Right ventricle myocardium inferior (tissue), 1 donor: ENCODE measurements at places on chromosomes 1 and 21. TPM values are rescaled to one million over a fixed set of nuclear protein-coding genes. Genes with fewer than 3 reads are reported as not detected.
A peak's percentile ranks its signal among the peaks of the same experiment; 100 is the strongest.

RGSL1 gene
- total RNA-seq: not detected

S100A2 gene
- total RNA-seq: 2.3 TPM

BCAR3 gene
- 17.8 TPM for total RNA-seq

KRTAP12-1 gene
- total RNA-seq: not detected

OTUD3 gene
- total RNA-seq: 3.4 TPM

PAQR7 gene
- total RNA-seq: 2.2 TPM

MFAP2 gene
- 4.8 TPM for total RNA-seq

CAMK1G gene
- total RNA-seq: not detected

CACNA1S gene
- total RNA-seq: not detected

CLEC20A gene
- not detected for total RNA-seq

ALX3 gene
- not detected for total RNA-seq

GABRD gene
- total RNA-seq: 0.49 TPM

CYP4A11 gene
- not detected for total RNA-seq

MPZ gene
- 4.4 TPM for total RNA-seq

NT5C1A gene
- total RNA-seq: 31.3 TPM

BRINP2 gene
- total RNA-seq: 0.32 TPM

TSSK3 gene
- total RNA-seq: 1.2 TPM

IGSF21 gene
- total RNA-seq: 1.6 TPM

GRCh38 chr1:204685236-204686006, at the start of gene LRRN2:
LRRN2 (minus strand) TSS chr1:204685738; CDS start chr1:204619992, 65,746 bp downstream.
- DNase-seq: no peak

GRCh38 chr21:40445349-40445921, 401.5 kb downstream of the DSCAM start:
- no peak for DNase-seq

GRCh38 chr1:180881806-180882509, 30.7 kb upstream of the KIAA1614 start:
- DNase-seq: no peak

GRCh38 chr1:8818325-8818775, 910 bp upstream of the RERE start:
- no peak for DNase-seq

DNA sequence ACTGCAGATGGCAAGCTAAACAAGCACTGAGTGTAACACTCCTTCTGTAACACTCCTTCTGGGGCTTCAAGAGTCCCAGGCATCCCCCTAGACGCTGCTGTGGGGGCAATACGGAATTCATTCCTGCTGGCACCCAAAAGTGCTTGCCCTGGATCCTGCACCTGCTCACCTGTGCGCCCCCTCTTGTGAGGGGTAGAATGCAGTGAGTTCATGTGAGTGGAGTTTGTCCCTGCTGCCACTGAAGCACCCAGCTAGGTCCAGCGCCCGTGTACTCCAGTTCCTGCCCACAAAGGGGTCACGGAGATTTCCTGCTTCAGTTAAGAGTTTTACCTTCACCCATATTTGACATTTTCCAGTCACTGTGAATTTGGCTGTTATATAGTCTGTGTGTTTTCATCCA, 130.0 kb downstream of the SNX7 start:
- DNase-seq: no peak

GRCh38 chr1:25621876-25622275, 5.3 kb downstream of the MAN1C1 start:
- DNase-seq: no peak

GRCh38 chr21:37550157-37550556, 183.6 kb downstream of the DYRK1A start:
- DNase-seq: no peak

DNA sequence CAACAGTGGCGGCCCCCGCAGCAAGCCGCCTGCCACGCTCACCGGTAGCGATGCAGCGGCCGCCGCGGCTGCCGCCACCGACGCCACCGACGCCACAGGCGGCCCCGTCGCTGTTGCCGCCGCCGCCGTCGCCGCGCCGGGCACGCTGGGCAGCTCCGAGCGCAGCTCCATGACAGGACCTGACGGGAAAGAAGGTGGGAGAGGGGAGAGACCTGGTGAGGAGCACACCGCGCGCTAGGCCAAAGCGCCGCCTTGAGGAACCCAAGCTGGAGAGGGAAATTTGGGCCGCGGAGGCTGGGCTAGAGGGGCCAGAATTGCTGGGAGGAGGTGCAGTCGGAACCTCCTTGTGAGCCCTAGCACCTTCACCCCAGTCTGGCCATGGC, 1.9 kb downstream of the DMRTA2 start:
- DNase-seq: no peak

- DNase-seq: peak; percentile 92
Observed at GRCh38 chr1:179016706-179017382, 8.8 kb upstream of the FAM20B start.

DNA sequence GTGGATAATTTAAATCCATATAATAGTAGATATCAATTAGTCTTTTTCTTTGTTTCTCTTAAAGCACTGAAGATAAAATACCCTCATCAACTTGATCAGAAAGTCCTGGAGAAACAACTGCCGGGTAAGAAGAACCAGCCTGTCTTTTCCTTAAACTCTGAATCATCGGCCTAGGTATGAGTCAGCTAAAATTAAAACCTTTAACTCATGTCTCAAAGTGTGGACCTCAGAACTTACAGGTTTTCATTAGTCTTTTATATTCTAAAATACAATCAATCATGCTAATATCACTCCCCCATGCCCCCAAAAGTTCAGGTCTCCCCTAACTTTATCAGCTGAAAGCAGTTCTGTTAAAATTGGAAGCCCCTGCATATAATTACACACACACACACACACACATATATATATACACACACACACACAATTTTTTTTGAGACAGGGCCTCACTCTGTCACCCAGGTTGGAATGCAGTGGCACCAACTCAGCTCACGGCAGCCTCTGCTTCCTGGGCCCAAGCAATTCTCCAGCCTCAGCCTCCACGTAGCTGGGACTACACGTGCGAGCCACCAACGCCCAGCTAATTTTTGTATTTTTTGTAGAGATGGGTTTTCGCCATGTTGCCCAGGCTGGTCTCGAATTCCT, 61.3 kb downstream of the B3GALNT2 start:
- no peak for DNase-seq

DNA sequence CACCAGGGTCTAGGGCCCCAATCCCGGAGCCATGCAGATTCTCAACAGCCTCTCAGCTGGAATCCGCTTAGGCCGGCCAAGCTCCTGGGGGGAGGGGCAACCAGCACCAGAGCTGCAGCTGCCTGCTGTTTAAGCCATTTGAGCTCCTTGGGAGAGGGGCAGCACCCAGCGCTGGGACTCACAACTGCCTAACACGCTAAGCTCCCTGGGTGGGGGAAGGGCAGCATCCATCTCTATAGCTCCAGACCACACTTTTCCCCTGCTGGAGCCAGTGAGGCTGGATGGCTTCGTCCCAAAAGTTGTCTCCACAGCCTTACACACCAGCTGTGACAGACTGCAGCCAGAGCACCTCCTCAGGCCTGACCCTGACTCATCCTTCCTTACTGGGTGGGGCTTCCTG, 6.9 kb upstream of the PTGFR start:
- DNase-seq: no peak

GRCh38 chr1:184424945-184425344, 38.1 kb downstream of the C1orf21 start:
- no peak for DNase-seq

DNA sequence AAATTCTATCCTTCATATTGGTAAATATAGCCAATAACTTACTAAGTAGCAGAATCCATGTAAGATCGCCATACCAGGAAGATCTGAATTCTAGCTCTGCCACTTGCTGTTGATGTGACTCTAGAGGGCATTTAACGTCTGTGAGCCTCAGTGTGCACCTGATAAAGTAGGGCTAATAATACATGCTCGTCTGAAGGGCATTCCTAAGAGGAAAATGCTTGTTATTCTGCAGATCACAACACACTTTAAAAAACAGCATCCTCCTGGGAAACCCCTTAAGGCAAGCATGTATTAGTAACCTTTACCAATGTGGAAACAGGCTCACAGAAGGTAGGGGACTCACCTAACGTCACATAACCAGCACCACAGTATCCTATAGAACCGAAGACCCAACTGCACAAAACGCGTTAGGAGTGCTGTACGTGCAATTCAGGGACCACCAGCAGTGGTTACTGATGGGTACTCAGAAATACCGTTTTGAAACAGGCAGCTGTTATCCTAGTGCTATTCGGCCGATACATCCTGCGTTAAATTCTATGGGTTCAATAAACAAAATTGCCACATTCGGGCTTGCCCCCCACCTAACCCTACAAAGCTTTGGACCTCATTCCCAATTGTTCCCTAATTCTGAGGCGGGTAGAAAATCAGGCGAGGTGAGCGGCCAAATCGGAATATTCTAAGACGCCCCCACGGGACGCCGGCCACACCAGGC, 758 bp downstream of the DEPDC1 start:
- no peak for DNase-seq

DNA sequence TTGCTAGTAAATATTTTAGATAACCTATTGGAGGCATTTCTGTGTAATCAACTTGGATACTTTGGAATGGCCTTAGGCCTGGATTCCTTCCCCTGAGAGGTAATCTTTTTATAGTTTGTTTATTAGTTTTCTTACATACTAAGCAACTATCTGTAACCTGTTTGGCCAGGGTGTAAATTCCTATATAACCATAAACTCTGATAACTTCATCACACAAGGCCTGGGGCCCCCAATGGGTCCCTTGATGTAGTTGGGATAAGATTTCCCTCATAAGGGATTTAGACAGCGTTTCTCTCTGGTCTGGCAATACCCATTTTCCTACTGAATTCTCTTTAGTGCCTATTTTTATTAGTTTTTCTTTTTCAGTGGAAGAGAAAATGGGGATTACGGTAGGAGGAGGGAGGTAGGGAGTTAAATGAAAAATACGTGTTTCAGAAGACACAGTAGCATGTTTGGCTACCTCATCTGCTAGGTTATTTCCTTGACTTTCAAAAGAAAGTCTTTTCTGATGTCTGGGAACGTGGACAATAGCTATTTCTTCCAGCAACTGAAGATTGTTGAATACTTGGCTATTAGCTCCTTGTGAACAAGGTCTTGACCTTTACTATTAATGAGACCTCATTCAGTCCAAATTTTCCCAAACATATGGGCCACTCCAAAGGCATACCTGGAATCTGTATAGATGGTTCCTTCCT, 7.4 kb upstream of the AADACL3 start:
- no peak for DNase-seq

DNA sequence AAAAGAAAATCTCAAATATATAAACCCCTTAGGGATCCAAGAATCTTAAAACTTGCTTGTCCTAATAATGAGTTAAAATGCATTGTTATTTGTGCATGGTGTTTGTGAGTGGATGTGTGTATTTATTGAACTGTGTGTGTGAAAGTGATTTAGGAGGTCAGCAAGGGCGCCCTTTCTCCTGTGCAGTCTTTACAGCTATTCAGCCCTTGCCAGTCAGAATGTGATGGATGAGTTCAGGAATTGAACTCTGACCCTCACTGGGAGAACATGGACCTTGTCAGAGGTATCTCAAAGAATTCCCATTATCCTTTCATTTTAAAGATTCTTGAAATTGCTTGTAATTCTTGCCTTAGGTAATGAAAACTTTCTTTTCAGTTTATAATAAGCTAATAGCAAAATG, 493.0 kb upstream of the ADGRL4 start:
- no peak for DNase-seq

DNA sequence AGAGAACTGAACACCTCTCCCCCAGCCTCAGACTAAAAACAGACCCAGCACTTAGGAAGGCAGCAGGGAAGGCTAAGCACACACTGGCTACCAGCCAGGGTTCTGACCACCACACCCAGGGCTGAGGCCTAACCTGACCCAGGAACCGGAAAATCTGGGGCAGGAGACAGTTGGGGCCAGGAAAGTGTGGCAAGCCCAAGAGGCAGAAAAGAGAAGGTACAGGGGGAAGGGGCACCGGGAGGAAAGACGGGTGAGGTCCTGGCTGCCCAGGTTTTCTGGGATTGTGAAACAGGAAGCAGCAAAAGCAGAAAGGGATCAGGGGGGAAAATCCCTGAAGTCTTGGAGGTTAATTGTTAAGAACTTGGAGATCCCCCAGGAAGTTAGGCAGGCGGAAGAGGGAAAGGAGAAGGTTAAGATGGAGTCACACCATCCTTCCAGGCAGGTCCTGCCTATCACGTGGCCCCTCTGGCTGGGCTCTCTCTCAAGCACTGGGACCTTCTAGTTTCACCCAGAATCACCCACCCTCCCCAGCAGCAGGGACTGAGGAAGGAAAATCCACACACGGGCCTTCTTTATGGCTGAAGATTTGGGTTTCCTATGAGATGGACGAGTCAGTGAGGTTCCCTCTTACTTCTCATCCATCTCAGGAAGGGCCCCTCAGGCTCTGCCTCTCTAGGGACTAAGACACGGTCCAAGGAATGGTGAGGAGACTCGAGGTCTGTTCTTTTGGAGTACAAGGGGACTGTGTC, 2.6 kb downstream of the HDGF start:
- peak; percentile 77 for DNase-seq

- no peak for DNase-seq
Observed at GRCh38 chr1:183876309-183876708, 71.4 kb downstream of the RGL1 start.

GRCh38 chr1:2270260-2271100, 42.4 kb downstream of the SKI start:
- peak; percentile 70 for DNase-seq

DNA sequence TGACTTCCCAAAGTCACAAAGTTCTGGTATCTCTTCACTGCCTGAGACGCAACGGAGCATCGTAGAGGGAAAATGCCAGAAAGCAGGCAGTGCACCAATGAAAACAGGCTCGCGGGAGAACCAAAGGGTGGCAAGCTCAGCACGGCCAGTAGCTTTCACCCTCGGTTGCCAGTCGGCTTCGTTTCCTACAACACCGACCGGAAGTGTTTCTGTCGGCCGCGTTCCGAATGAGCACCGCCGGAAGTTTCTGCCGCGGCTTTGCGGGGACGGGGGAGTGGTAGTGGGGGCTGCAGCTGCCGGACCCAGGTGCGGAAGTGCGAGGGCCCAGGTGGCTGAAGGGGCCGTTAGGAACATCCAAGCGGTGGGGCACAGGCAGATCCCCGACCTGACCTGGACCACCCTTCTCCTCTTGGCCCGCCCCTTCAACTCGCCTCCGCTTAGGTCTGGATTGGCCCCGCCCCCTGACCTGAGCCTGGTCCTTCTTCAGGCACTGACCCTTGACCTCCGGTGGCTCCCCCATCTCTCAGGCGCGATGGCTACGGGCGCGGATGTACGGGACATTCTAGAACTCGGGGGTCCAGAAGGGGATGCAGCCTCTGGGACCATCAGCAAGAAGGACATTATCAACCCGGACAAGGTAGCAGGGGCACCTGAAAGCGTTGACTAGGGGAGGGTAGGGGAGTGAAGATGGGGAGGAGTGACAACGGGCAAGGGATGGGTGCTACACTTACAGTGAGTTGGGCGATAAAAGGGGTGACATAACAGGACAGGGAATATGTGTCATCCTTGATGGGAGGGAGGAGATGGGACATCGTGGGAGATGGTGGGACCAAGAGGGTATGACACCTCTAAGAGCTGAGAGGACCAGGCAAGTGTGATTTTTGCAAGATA, at the start of gene DMAP1:
Gene DMAP1, plus strand, starts transcription at position 250 of the 891 bp plus-strand sequence. Its CDS starts 283 bp downstream, at position 533.
- peak; percentile 92 for DNase-seq

- no peak for DNase-seq
Observed at GRCh38 chr1:218371927-218372672, 27.0 kb downstream of the TGFB2 start.

GRCh38 chr21:44800103-44800502, 1.5 kb downstream of the UBE2G2 start:
- DNase-seq: no peak

- no peak for DNase-seq
Observed at GRCh38 chr1:79585801-79586200, 579.3 kb upstream of the ADGRL4 start.

GRCh38 chr1:217993439-217993838, 291.7 kb upstream of the RRP15 start:
- no peak for DNase-seq
